ENCODE measurements at places on chromosomes 2 and 18.
A peak's percentile ranks its signal among the peaks of the same experiment; 100 is the strongest.

GRCh38 chr18:80227472-80227871 lies 19.8 kb downstream of the PARD6G start:
- no peak for DNase-seq

DNA sequence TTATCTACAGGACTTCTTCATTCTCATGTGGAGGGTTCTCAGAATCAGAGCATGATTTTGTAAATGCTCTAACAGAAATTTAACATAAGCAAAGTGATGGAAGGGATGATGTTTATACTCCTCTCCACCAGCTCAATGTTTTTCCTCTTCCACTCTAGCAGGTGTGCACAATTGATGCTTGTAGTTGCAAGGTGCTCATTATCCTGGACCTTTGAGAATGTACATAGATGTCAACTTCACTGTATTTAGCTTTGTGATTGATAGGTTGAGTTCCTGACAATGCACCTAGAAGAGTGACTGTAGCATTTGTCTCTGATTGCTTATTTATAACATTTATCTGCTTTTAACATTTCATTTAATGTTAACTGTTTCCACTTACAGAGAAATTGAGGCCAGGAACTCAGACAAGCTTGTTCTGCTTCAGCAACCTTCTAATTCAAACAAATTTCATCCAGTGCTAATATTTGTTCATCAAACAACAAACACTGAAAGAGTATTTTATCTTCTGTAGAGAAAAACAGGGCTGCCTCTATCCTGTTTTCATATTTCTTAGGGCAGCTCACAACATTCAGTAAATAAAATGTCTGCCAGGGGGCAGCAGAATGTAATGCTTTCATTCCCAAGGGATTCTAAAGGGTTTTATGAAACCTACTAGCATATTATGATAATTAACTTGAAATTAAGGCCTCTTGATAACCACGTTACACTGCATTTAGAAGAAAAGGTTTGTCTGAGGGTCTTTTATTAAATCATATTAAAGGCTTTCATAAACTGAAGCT lies 127.9 kb upstream of the NOL4 start:
- DNase-seq = peak; percentile 63

GRCh38 chr2:217459680-217460405 lies 543.0 kb downstream of the TNS1 start:
- no peak for DNase-seq

DNA sequence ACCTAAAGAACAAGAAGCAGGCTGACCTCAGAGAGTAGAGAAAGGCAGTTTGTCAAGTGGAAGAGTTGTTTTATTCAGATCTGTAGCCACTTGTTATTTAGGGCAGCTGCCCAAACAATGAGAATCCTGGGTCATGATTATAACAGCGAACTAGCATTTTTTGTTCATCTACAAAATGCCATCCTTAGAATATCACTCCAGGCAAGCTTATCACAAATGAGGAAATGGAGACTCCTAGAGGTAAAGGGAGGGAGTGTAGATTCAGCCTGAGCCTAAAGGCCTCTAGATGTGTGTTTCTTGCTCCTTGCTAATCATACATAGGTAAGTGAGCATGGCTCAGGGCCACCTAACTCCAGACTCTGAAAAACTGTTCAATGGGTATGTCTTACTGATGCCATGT lies 126.1 kb downstream of the HNMT start:
- DNase-seq = no peak

DNA sequence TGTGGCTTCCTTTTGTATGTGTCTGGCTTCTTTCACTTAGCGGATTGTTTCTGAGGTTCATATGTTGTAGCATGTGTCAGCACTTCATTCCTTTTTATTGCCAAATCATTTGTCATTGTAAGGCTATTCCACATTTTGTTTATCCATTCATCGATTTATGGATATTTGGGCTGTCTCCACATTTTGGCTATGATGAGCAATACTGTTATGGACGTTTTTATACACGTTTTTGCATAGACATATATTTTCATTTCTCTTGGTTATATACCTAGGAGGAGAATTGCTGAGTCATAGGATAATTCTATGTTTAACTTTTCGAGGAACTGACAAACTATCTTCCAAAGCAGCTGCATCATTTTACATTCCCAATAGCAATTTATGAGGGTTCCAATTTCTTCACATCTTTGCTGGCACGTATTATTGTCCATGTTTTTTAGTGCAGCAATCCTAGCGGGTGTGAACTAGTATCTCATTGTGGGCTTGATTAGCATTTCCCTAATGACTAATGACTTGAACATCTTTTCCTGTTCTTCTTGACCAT lies 48.1 kb upstream of the TBC1D8 start:
- DNase-seq = no peak

- DNase-seq = no peak
These were observed 14.5 kb downstream of the LOXHD1 start for GRCh38 chr18:46642561-46642960.

DNA sequence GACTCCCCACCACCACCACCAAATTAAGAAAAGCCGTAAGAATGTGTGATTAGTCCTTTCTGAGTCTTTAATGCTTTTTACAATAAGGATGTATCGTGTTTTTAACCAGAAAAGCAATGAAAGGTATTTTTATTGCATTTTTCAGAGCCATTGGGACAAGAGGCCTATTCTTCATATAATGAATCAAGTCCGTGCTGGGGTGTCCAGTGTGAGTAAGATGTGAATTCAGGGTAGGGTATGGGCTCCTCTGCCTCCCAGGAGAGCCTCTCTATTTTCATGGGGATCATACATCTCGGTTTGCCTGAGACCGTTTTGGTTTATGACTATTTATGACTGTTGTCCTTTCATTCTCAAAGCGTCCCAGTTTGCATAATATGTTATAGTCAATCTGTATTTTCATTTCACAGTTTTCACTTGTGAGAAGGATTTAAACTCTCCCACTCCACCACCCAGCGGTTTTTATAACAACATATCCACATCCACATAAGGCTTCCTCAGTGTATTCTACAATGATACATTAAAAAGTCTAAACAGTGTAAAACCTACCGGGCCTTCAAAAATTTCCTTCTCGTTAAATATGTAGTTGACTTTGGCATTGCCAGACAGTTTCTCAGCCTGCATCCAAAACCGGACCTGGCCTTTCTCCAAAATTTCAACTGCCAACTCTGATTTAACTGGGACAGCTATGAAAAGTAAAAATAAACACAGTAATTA lies 80.8 kb upstream of the LPIN2 start:
- no peak for DNase-seq

DNA sequence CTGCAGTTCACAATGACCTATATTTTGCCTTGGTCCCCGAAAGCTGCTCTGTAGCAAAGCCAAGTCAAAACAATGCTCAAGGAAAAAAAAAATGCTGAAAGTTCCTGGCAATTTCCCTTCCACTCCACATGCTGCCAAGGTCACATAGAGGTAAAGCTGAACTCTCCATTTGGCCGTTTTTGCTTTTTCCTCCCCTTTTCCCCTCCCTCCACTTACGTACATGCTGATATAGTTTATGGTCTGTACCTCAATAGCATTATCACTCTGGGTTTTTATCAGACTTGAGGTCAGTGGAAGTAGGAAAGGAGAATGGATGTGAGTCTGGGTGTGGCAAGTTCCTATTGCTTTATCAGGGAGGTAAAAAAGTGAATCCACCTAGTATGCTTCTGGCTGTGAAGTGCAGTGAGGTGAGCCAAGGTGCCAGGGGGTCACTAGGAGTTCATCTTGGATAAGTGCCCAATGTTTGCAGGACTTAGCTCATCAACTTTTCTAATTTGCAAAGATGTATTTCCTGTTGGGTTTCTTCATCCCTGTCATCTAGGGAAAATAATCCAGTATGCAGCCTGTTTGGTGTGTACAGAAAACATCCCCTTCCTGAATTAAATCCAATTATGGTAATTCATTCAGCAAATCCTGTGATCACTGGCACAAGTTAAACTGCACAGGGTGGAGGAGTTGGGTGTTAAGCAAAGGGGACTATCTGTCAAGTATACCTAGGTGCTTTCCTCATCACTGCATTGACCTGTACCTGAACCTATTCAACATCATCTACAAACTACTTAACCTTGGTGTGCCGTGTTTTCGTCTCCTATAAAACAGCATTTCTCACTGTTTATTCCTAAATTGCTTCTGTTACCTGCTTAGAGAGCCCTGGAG lies 124.3 kb upstream of the CYP26B1 start:
- DNase-seq = no peak

DNA sequence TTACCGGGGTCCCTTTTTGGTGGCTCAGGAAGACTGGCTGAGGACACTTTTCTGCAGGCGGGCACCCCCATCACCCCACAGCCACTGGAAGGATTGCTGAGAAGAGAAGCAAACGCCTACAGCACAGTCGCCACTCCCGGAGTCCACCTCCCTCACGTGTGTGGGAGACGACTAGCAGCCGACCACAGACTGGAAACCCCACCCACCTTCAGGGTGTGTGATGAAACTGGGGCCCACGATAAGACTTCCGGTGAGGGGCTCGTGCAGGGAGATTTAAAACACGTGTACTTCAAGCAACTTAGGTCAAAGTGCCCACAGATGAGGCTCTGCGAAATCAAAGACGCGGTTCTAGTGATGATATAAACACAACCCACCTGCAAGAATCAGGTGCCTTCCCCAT lies 26.3 kb downstream of the MBP start:
- no peak for DNase-seq

DNA sequence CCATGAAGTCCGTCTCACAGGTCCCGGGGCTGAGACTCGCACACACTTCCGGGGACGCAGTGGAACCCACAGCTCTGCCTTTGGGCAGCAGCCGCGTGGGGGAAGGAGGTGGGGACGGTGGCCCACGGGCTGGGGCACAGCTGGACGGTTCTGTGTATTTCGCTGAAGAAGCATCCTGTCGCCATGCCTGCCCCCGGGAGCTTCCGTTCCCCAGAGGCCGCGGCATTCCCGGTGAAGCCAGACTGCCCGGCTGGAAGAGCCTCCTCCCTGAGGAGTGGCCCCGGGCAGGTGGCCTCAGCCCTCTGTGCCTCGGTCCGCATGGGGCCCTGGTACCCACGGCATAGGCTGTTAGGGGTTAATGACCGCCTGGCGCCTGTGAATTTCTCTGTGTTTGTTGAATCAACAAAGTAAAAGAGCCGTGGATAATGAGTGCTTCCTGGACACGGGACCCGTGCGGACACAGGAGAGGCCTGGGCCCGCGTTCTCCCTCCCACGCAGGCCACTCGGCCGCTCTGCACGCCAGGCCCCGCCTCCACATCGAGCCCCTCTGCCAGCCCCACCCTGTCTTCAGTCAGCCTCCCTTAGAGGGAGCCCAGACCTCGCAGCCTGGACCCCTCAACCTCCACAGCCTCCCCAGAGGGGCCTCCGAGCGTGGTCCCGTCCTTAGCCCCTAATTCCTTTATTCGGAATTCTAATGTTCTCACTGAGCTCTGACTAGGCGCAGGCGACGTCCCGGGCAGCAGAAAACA lies 51.0 kb downstream of the KCNG2 start:
- DNase-seq = no peak

- DNase-seq = no peak
These were observed 11.1 kb upstream of the MAP4K3 start for GRCh38 chr2:39448169-39448502.

DNA sequence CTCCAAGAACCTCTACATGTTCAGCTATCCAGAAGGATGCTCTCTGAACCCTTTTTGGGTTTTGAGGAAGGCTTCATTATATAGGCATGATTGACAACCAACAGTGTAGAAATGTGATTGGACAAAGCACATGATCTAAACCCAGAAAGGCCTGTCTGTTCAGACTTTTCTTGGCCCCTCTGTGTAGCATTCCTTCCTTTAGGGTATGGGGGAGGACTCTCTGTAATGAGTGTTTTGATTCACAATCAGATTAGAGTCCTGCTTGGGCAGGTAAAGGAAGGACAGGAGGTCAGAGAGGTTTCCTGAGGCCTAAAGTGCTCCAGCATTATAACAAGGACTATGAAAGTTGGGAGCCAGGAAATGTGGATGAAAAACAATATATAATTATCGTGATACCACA lies 13.6 kb downstream of the GULP1 start:
- no peak for DNase-seq

- DNase-seq = no peak
These were observed 72.6 kb downstream of the PLEKHM3 start for GRCh38 chr2:207952564-207953345.

DNA sequence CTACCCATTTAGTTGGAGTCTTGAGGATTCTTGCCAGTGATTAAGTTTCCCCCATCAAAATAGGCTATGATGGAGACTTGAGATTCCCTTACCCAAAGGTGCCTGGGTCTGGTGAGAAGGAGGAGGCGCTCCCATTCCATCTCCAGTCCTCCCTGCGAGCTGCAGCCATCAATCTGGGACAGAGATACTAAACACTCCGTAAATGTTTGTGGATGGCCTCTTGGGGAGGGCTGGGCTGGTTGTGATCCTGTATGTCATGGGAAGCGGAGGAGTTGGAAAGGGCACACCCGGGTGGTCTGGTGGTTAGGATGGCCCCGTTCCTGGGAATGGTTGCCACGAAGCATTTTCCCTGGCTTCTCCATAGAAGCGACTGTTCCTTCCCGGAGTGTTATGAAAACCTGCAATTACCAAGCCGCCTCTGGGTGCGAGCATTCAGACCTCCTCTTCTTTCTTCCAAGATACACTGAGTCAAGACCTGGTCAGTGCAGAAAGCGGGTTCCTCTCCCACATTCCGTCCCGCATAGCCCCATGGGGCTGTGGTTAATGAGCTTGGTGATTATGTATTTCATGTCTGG lies 196.9 kb downstream of the CTIF start:
- no peak for DNase-seq

DNA sequence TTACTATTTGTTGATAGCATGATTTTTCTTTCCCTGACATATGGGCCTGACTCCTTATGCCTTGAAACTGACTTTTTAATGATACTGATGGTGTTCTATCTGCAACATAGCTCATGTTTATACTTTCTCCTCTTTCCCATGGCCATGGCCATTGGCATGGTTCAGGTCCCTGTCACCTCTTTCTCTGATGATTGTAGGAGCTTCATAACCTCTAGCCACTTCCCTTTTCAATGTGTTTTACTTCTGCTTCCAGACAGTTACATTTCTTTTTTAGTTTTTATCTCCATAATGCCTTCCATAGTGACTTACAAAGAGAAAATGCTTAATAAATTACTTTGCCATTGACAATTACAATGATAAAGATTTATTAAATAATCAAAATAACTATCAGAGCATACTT lies 177.9 kb upstream of the SETBP1 start:
- DNase-seq = no peak

GRCh38 chr2:231655894-231656293 lies 52.4 kb upstream of the PTMA start:
- no peak for DNase-seq

GRCh38 chr2:10490806-10491291 lies 42.7 kb upstream of the ODC1 start:
- no peak for DNase-seq

DNA sequence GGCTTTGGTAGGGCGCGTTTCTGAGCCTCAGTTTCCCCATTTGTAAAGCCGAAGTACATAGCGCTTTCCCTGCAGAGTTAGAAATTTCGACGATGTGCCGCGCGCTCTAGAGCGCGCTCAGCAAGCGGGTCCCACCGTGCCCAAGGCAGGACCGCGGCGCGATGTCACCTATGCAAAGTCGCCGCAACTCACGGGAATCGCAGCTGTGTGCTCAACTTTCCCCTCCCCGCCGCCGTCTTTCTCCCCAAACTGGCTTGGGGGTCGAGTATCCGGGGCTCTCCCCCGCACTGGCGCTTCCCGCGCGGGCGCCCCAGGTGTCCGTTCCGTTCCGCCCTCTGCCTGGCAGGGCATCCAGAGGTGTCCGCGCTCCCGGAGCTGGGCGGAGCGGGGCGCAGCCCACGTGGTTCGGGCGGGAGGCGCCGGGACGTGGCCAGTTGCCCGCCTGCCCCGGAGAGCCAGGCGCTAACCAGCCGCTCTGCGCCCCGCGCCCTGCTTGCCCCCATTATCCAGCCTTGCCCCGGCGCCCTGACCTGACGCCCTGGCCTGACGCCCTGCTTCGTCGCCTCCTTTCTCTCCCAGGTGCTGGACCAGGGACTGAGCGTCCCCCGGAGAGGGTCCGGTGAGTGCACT lies at the start of gene MLPH:
Gene MLPH (plus strand): TSS at position 433 of the 630 bp plus-strand sequence. CDS start 6,176 bp downstream, outside the sequence.
- DNase-seq = no peak

Data from SHP77 (cell line).